HS-27A (cell line): ENCODE measurements at places on chromosomes 7 and 10.

DNA sequence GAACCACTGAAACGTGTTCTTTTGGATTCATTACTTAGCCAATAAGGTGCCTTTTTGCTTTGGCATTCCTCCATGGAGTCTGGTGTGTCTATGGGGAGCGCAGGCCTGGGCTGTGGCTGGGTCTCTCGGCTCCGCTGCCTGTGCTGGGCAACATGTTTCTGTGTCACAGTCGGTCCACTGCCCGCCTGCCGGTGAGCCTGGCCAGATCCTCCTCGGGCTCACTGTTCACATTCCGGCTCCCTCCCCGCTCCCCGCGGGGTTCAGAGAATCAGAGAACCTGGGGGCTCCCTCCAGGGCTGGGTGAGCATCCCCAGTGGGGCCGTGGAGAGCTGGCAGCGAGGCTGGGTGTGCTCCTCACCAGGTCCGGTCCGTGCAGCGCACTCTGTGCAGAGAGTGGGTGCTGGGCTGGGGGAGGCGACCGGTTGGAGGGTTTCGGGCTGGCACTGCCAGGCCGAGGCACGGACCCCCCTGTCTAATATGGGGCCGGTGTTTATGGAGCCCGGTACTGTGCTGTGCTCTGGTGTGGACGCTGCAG lies 70.4 kb downstream of the INPP5A start:
- no peak for DNase-seq

DNA sequence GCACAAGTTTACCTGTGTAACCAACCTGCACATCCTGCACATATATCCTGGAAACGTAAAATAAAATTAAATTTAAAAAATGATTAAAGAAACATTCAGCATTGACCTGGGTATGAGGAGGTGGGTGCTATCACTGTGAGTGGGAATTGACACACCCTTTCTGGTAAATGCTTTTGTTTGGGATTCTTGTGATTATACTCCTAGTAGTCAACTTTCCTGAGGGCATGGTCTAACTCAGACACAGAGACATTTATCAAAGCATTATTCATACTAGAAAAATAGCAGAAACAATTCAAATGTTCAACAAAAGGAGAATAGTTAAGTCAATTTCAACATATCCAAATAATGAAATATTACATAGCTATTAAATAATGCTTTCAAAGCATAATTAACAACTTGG lies 44.2 kb downstream of the CNNM2 start:
- DNase-seq, result no peak

- peak; percentile 64 for DNase-seq
Observed at GRCh38 chr7:77649716-77650349, 46.4 kb upstream of the RSBN1L start.

GRCh38 chr7:81516898-81517297 lies 252.9 kb downstream of the HGF start:
- DNase-seq, result no peak

DNA sequence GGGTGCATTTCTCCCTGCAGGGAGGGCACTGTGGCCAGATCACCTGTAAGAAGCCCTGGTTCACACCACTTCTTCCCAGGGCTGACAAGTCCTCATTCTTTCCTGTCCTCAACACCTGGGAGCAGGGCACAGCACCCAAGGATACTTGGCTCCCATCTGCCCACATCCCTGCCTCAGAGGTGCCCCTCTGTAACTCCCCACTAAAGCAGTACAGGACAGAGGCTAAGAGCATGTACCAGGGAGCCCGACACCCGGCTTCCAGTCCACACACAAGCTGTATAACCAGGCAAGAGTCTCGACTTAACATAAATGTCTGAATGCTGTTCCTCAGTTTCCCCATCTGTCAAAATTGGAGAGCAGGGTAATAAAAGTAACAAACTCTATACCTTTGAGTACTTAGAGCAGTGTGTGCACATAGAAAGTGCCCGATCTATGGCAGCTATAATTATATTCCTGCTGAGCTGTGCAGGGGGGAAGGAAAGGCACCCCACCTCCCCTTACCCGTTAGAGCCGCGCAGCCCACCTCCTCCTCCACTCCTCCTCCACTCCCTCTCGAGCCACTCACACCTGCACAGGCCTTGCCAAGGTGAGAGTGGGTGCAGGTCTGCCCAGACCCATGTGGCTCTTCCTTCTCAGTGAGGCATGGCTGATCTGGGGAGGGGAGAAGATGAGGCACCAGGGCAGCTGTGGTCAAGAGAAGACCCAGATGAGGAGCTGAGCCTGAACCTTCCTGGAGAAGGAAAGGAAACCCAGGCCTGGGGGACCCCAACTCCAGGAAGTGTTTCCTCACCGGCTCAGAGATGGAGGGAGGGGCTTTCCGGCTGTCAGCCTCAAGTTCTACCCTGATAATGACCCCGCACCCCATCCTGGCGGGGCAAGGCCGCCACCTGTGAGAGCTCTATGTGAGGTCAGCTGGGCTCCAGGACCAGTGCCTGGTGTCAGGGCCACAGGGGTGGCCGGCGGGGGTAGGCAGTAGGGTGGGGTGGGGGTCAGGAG lies 22.6 kb downstream of the PODXL start:
- no peak for DNase-seq

- no peak for DNase-seq
Observed at GRCh38 chr10:22554461-22555182, 159.8 kb downstream of the PIP4K2A start.

- no peak for DNase-seq
Observed at GRCh38 chr10:111429288-111430028, 352.6 kb downstream of the ADRA2A start.

GRCh38 chr10:9302140-9302746 lies 1247.8 kb downstream of the GATA3 start:
- peak; percentile 29 for DNase-seq

GRCh38 chr10:125023862-125024496 lies 82.1 kb downstream of the ZRANB1 start:
- DNase-seq, result no peak

- peak; percentile 92 for DNase-seq
Observed at GRCh38 chr10:4663162-4663992, 162.6 kb upstream of the AKR1E2 start.

DNA sequence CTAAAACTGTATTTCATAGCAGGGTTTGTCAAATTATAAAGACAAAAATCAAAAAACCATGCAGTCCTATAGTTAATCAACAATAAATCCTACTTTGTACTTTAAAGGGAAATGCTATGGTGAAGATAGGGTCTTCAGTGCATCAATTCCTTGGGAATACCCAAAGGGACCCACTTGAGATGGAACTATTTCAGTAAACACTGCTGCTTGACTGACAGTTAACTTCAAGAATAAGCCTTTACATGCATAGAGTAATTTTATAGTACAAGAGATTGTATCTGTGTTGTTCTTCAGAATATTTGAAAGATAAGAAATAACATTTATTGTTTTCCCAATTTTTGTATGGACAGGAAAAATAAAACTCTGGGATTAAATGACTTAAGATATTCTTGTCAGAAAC lies 1179.6 kb downstream of the CNTNAP2 start:
- DNase-seq, result no peak

DNA sequence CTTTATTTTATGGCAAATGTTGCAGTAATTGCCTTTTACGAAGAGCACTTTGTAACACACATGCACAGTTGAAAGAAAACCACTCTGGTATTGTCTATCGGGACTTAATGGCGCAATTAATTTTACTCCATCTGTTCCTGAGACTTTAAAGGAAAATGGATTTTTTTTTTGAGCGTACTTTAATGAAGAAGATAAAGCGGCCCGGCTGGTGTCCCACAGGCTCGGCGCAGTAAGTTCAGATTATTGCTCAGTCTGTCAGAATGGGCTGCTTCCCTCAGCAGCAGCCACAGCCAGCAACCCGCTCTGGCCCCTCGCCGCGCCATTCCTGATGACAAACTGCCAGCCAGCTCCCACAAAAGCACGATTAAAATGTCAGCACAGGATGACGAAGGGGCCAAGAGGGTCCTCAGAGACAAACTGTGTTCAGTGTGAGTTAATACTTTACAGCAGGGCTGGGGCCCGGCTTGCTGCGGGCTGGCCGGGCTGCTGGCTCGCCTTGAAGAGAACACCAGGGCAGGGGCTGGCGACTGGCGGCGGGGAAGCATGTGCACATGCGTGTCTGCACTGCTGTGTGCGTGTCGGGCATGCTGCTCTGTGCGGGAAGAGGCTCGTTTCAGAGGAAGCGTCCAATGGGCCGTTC lies 501.0 kb upstream of the GALNT17 start:
- no peak for DNase-seq

- no peak for DNase-seq
Observed at GRCh38 chr7:85336086-85336485, 149.2 kb upstream of the SEMA3D start.

DNA sequence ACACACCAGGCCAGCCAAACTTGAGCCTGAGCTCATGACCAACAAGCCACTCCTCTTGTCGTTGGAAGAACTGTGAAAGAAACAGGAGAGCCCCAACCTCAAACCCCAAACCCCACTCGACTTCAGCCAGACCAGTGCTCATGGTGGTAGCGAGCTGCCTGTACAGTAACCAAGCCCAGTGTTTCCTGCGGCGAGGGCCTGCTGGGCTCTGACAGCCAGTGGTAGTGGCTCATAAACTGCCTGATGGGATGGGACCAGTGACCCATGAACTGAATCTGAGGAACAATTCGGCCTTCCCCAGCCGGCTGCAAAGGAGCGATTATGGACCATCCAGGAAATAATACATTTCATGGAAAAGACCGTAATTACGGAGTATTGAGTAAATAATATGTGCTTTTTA lies 191.9 kb downstream of the RPS24 start:
- DNase-seq, result no peak

DNA sequence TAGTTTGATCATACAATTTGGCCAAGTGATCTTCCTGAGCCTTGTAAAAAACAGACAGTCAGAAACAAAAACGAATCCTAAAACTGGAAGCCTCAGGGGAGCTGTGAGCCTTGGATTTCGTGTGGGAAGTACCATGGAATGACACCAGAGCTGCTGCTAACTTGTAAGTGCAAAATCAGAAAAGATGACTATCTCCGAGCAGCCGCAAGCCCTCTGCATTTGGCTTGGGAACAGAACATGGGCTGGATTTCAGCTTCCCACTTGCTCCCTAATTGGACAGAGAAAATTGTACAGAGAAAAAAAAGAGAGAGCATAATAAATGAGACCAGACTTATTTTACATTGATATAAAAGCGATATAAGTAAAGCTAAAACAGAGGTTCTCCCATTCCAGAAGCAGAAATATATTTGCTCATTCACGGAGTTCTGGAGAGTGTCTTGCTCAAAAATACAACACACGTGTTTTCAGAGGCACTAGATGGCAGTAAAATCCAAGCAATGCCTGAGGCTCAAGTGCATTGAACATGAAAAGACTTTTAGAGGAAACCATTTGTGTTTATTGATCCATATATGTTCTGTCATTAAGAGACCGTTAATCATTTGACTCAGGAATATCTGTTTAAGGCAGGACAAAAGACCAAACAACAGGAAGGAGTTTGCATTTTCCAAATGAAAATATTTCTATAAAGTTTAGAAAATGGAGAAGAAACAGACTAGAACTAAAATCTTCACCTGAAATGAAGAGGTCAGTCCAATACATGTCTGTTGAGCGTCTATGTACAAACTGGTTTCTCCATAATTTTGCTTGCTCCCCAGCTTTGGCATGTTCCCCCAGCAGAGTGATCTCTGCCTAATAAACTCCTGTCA lies 78.3 kb upstream of the SLC26A5 start:
- DNase-seq, result no peak

DNA sequence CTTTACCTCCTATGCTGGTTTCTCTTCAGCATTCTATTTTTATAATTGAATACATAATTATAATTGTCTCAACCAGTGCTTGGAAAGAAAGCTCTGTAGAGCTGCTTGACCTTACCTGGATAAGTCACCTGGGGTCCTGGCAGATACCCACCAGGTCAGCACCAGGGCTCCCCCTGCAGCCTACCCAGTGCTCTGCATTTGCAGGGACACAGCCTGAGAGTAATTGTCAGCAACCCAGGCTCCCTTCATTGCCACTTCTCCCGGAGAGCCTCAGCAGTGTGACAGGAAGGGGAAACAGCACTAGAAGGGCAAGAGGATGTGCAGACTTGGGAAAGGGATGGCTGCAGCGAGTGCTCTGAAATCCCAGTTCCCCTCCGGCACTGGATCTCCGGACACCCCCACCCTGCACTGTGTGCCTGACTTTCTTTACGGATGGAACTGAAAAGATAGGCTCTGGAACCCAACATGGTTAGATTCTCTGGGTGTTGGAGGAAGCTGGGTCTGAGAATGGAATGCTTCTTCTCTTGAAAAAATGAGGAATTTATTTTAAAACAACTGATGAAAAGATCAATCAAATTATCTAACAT lies 11.4 kb upstream of the PAX4 start:
- DNase-seq, result no peak

DNA sequence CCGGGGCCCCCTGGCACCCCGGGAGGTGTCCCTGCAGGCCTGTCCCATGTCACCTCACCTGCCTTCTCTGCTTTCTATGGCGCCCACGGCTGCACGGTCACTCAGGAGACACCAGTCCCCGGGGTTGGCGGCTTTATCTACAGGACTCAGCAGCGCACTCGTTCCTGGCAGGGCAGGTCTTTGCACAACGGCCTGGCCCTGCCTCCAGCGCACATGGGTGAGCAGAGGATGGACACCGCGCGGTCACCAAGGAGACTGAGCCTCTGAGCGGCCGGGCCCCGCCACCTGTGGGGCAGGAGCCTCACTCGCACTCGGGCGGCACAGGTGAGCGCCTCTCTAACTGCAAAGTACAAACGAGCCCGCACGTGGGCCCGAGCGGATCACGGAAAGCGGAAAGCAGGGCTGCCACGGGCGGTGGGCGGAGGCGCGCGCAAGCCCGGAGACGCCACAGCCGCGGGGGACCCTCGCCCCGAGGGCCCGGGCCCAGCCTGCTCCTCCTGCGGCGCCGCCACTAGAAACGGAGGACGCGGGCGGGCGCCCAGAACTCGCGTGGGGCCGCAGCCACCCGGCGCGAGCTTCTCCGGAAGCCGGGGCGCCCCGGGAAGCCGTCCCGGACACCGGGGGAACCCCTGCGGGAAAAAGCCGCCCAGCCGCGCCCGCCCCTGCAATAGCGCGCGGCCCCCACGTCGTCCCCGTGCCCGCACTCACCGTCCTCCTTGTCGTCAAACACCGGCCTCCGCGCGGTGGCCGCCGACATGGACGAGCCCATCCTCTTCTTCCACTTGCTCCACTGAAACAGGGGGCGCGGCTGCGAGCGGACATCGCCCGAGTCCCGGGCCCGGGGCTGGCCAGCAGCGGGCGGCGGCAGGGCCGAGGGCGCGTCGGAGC lies 642 bp downstream of the STK32C start:
- DNase-seq, result no peak

- no peak for DNase-seq
Observed at GRCh38 chr7:117313582-117313981, 9.3 kb downstream of the WNT2 start.
